ENCODE measurements at places on chromosomes 16 and 17.

DNA sequence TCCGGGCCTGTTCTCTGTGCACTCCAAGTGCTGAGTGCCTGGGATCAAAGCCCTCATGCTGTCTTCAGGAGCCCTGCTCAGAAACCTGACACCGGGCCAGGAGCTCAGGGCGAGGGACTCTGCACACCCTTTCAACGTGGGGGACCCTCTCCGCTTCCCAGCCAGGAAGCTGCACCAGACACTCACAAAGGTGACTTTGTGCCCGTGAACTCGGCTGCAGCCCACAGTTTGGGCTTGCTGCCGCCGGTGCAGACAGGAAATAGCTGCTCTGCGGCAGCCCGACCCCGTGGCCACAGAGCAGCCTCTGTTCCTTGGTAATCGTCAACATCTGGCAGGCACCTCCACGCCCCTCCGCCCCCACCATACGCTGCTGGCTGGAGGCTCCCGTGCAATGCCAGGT is 93.4 kb upstream of the METRNL start:
- DNase-seq = peak; percentile 62

DNA sequence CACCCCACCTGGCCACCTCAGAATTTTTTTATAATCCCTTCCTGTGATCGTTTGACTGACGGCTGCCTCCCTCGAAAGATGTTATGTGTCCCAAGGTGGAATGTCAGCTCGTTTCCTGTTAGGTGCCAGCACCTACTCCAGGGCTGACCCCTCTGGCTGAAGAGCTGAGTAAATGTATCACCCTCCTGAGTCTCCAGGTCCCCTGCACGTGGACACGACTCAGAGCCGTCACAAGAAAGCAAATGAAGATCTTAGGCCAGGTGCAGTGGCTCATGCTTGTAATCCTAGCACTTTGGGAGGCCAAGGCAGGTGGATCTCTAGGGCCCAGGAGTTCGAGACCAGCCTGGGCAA is 273.2 kb downstream of the C16orf95 start:
- DNase-seq = no peak

GRCh38 chr17:77746896-77747554 is 211.5 kb upstream of the TNRC6C start:
- DNase-seq = no peak

DNA sequence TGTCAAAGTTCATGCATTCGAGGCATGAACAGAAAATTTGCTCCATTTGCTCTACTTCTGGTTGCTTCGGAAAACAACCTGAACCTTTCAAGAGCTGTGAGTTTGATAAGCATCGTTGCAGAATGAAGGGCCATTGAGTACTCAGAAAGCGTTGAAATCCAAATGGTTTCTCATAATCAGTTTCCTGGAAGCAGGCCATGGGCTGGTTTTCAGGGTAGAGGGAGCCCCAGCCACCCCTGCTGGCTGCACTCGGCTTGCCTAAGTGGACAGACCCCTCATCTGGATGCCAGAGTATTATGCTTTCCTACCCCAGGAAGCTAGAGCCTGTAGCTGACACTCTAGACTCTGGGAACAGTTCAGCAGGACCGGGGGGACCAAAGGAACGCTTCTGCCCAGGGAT is 24.4 kb downstream of the SCNN1G start:
- DNase-seq = no peak

DNA sequence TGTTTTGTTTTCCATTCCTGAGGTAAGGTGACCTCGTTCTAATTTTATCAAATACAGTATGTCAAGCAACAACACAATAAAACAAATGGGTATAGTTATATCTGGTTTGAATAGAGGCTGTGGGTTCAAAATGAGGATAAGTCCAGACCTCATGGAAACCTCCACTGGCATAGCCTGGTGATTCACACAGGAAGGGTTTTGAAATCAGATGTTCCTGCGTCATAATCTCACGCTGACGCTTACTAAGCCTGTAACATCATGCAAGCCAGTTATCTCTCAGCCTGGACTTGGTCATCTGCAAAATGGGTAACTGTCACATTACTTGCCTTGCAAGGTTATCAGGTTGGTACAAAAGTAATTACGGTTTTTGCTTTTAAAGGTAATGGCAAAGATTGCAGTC is 1056.3 kb upstream of the EEF2KMT start:
- DNase-seq = no peak

- DNase-seq = no peak
Observed at GRCh38 chr17:36940313-36941264, 3.3 kb downstream of the LHX1 start.

GRCh38 chr17:18258356-18259038 is at the start of gene FLII:
TSS of gene FLII (minus strand) at chr17:18258738. CDS start at chr17:18258690, 48 bp downstream.
- peak; percentile 53 for DNase-seq

- DNase-seq = no peak
Observed at GRCh38 chr17:48022901-48023300, 14.7 kb downstream of the COPZ2 start.

DNA sequence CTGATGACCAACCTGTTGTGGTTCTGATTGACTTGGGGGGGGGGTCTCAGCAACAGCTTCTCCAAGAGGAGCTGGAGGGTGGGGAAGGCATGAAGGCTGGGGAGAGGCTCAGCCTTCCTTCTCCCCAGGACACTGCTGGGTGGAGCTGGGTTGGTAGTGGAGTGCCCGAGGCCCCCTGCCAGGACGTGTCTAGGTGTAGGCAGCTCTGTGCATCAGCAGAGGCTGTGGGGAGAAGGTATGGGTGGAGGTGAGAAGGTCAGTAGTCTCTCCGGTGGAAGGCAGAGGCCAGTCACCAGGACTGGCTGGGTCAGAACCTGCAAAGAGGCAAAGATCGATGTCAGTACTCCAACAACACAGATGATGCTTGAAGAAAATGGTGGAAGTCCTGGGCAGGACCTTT is 3.9 kb downstream of the CHAD start:
- DNase-seq = no peak

- DNase-seq = no peak
Observed at GRCh38 chr16:47970291-47970931, 185.4 kb downstream of the ABCC12 start.

DNA sequence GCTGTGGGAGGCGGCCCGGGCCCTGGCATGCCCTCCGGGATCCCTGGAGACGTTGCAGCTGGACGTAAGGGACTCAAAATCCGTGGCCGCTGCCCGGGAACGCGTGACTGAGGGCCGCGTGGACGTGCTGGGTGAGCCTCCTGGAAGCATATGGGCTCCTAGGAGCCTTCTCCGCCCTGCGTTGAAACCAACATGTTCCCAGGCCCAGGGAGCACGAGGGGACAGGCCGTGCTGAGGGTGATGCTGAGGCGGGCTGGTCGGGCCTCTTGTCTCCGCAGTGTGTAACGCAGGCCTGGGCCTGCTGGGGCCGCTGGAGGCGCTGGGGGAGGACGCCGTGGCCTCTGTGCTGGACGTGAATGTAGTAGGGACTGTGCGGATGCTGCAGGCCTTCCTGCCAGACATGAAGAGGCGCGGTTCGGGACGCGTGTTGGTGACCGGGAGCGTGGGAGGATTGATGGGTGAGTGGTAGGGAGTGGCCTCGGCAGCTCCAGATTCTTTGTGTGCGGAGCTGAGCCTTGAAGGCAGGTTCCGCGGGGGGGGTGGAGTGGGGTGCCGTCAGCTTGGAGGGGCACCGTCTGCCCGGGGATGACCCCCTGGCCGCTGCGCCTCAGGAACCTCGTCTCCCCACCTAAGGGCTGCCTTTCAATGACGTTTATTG is 567 bp downstream of the HSD17B1 start:
- no peak for DNase-seq

DNA sequence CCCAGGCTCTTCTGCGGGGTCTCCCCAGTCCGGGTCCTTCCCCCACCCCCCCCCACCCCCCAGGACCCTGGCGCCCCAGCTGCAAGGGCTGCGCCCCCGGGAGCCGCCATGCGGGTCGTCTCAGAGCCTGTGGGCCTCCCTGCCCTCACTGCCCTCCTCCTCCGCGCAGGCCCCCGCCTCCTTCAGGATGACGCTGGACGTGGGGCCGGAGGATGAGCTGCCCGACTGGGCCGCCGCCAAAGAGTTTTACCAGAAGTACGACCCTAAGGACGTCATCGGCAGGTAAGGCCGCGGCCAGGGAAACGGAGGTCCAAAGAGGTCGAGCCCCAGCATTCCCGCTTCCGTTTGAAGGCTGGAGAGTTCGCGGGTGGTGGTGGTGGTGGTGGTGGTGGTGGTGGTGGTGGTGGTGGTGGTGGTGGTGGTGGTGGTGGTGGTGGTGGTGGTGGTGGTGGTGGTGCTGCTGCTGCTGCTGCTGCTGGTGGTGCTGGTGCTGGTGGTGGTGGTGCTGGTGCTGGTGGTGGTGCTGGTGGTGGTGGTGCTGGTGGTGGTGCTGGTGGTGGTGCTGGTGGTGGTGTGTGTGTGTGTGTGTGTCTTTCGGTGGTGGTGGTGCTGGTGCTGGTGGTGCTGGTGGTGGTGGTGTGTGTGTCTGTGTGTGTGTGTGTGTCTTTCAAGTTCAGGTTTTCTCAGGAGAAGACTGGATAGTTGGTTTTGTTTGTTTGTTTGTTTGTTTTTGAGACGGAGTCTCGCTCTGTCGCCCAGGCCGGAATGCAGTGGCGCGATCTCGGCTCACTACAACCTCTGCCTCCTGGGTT is 615 bp downstream of the PHKG2 start:
- peak; percentile 39 for DNase-seq

DNA sequence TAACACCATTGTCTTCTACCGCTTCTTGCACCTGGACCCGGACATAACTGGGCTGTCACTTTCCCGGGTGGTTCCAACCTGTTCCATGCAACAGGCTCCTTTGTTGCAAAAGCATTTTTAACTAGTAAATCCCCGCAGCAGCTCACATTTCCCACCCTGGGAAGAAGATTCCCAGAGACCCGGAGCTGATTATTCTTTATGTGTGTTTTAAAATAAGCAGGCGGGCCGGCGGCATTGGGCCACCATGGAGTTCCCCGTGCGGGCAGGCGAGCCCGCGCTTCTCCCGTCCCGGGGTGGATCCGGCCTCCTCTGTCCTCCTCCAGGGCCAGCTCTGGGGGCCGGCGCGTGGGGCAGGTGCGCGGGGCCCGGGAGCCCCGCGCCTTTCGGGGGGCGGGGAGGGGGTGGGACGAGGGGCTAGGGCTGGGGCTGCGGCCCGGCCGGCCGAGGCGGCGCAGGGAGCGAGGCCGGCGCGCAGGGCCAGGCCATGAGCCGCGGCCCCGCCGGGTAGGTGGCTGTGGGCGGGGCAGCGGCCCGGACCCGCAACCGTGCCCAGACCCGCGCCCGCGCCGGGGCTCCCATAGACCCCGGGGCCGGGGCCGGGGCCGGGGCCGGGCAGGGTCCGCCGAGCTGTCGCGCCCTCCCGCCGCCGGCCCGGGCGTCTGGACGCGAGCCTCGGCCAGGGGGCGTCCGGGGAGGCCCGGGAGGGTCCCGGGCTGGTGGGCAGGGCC is 1.7 kb downstream of the CRAMP1 start:
- DNase-seq = peak; percentile 11

- DNase-seq = no peak
Observed at GRCh38 chr17:62899361-62899760, 66.7 kb upstream of the TANC2 start.

DNA sequence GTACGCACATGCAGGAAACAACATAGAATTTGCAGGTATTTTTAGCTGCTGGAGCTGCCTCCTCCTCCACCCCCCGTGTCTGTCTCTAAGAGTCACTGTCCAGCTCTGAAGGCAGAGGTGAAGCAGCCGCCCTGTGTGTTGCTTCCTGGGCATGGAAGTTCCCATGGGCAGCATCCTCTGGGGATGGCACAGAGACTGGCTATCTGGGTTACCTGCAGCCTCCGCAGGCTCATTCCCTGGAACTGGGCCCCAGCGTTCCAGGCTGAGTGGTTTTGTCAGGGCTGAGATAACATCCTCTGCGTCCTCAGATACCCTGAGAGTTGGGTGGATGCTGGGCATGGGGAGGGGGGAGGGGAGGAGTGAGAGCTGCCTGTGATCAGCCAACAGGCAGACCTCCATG is 41.5 kb upstream of the MRTFB start:
- DNase-seq = no peak

DNA sequence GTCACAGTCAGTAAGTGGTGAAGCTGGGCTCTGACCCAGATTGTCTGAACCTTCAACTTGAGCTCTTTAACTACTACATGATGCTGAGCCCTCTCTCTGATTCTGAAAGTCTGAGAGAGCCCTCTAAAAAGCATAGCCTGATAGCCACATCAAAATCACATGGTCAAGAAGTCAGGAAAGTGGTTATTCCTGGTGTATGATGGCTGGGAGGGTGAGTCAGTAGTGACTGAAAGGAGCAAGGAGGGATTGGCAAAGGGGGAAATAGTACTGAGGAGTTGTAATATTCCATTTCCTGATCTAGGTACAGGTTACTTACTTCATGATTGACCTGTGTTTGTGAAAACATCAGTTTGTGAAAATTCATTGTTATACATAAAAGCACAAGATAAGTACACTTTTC is 89.1 kb downstream of the SSH2 start:
- DNase-seq = no peak

- no peak for DNase-seq
Observed at GRCh38 chr17:53313746-53314145, 509.0 kb upstream of the KIF2B start.

Measured in CD4-positive, alpha-beta T cell treated with Interleukin-17A for 1 hour (primary cell).